ENCODE measurements at places on chromosomes 7 and 10.

DNA sequence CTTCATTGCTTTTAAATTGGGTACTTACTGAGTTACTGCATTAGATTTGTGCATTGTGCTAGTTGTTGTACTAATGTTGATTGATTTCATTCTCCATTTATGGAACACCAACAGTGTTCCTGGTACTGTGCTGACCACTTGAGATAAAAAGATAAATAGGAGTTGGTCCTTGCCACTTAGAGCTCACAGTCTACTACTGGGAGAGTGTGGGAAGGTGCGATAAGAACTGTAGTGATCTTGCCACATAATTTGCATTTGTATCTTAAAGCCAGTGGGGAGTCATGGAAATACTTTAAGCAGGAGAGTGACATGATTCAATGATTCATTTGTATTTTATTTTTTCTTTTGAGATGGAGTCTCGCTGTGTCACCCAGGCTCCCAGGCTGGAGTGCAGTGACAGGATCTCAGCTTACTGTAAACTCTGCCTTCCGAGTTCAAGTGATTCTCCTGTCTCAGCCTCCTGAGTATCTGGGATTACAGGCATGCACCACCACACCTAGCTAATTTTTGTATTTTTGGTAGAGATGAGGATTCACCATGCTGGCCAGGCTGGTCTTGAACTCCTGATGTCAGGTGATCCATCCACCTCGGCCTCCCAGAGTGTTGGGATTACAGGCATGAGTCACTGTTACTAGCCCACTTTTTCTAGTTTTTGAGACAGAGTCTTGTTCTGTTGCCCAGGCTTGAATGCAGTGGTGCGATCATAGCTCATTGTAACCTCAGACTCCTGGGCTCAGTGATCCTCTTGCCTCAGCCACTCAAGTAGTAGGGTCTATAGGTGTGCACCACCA, 51.2 kb upstream of the TMEM248 start:
- DNase-seq = no peak

DNA sequence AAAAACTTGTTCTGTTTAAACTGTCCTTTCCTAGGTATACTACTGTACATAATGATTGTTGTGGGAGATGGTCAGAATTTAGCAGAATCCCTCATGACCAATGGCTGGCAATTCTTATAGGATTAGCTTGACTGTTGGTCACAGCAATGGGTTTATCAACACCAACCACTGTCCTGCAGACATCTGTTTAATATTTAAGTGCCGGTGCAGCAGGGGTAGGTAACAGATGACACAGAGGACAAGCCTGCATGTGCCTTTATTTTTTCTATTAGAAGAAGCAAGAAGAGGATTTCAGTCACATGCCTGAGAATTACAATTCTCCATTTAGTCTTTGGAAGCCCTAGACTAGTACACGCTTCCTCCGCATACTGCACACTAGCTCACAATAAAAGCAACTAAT, 48.4 kb downstream of the CCDC6 start:
- no peak for DNase-seq

DNA sequence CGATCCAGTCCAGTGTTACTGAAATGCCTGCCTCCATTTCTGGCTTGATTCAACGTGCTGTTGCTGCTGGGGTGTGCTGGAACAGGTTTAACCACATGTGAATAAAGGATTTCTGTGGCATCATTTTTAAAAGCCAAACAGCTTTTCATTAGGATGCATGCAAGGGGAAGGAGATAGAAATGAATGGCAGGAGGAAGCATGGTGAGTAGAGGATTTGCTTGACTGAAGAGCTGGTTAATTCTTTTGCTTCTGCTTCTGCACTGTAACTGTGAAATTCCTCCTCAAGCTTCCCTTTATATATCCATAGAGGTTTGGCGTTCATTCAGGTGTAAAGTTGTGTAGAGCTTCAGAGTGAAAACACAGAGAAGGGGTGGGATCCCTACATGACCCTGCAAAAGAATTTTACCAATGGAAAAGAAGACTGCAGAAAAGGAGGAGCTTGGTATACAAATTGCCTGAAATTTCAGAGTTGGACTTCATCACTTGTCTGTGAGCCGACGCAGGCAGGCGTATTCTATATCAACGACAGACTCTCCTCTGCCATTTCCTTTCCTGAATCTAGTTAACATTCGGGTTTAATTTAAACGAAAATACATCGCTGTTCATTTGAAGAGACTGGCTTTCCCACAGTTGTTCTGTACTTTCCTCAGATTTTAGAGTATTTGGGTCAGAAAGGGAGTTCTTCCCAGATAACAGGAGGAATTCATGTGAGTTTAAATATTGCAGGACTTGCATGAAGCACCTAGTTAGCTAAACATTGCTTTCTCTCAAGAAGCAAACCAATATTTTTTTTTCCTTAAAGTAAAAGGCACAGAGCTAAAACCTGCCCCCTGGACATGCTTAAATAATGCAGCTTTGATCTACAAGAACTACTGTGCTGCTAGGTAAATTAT, at the start of gene SOSTDC1:
Gene SOSTDC1 (minus strand): TSS at position 270 of the 893 bp plus-strand sequence. CDS start 70 bp downstream, at position 200.
- DNase-seq = no peak

DNA sequence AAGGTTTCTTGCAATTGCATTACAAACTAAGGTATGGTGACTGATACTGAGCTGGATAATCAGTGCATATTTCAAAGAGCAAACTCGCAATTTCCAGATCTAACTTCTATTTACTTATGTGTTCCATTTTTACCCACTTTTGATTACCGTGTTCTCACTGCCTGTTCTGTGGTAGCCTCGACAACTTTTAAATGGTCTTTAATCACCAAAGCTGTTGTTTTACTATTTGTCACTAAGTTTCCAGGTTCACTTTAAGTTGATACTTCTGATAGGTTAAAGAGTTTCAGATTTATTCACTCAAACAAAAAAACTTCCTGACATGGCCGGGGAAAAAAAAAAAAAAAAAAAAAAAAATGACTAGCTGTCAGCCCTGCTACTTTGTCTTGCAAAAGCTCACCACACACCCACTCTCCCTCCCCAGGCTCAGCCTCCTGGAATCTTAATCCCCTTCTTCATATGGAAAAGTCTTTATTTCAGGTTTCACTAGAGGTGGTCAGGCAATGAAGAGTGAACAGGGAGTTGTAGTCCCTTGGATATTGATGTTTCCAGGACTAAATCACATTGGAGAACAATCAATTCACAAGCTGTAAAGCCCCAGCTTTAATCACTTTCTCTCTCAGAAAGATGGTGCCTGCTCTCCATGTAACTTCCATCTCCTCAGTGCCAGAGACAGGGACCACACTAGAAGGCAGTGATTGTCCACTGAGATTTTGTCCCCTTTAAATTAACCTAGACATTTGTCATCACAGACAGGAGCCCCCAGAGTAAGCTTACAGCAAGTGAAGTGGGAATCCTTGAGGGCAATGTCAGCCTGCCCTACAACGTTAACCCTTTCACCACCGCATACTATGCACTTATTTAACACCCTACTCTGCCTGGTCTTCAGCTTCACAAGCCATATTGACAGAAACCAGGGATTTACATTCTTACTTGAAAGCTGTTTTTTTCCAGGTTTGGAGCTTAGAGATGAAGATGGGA, 749.1 kb upstream of the SORCS1 start:
- DNase-seq = no peak

DNA sequence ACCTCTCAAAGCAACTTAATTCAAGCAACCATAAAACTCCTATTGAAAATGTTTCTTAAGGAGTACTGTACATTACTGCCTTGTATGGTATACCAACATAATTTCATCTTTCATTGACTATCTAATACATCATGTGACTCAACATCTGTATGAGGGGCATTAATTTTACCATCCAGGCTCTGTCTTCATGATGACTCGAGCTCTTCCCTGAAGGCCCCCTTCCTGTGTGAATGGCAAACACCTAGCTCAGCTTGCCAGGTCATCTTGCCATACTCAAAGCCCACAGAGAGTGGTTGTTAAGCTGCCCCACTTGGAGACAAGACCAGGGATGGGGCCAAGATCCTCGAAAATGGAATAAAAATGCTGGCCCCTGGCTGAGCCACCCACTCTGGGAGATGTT, 82.4 kb downstream of the SGMS1 start:
- DNase-seq = no peak

DNA sequence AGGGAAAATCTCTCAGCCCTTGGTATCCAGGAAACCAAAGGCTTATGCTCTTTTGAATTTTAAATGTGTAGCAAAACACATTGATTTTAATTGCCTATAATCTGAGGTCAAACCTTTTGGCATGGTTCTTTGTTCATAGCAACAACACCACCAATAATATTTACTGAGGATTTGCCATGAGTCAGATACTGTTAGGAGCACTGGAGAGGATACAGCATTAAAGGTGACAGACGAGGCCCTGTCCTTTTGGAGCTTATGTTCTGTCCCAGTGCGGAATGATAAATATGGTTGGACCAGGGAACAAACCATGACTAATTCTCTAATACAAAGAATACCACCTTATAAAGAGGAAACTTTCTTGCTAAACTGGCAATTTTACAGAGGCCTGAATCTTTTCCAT, 176.6 kb downstream of the CTNNA3 start:
- no peak for DNase-seq

DNA sequence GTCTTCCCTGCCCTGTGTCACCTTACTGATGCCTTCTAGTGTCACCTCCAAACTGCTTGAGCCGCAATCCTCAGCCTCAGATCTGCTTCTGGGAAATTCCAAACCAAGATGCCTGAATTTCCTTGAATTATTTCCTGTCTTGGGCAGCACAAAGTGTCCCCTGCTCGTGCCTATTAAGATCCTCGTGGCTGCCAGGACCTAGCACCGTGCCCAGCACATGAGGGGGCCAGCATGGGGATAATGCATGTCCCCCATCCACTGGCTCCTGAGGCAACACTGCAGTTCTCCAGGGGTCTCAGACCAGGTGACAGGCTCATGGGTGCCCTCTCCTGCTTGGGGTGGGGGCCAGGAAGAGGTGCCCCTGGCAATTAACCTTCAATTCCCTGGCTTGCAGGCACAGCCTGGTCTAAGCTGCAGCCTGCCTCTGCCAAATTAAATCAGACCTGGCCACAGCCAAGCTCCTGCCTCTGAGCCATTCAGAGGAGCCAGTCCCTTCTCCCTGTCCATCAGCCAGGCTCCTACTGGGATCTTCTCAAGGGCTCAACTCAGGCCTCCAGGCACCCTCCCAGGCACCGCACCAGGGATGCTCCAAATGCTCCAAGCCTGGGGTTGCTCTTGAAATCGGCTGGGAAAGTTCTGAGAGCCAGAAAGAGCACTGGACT, 146.6 kb downstream of the SH3PXD2A start:
- no peak for DNase-seq

DNA sequence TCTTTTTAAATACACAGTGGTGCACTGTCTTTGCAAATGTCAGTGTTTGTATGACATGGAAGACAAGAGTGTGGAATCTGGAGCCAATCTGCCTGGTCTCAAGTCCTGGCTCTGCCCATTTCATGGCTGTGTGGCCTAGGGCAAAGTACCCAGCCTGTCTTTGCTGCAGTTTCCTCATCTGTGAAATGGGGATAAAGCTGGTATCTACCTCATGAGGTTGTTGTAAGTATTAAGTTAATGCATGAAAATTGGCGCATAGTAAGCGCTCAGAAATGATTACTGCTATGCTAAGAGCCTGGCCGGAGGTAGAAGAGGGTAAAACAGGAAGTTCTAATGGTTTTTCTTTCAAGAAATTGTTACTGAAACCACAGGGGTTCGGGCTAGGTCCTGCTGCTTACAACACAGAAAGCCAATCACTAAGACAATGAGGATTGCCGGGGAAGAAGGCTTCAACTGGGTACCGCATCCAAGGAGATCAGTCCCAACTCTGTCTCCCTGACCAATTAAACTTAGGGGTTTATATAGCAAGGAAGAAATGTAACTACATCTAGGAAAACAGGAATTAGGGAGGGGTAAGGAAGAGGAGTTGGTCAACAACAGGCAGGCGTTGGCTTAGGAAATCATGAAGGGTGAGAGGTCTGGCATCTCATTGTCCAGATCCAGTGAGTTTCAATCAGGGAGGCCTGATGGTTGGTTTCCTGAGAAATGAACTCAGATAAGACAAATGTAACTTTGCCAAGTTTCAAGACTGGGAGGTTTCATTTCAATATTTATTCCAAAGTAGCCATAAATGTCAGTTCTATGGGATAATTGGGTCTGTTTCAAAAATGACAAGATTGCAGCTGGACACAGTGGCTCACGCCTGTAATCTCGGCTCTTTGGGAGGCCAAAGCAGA, 57.0 kb downstream of the CHST3 start:
- DNase-seq = no peak

All from activated naive CD4-positive, alpha-beta T cell treated with anti-CD3 and anti-CD28 coated beads, Interleukin-2, amount 50 U/mL, for 16 hours (primary cell).